Activated T-cell treated with anti-CD3 and anti-CD28 coated beads for 1 hour (primary cell): ENCODE measurements at places on chromosomes 12 and 14.

GRCh38 chr12:52952076-52952801, 3.3 kb downstream of the KRT18 start:
- no peak for DNase-seq

- DNase-seq, result no peak
These were observed 457.2 kb downstream of the TMTC2 start for GRCh38 chr12:83143950-83144349.

- DNase-seq, result no peak
These were observed 30.3 kb downstream of the HIP1R start for GRCh38 chr12:122865268-122866231.

- DNase-seq, result peak; percentile 8
These were observed 50.7 kb upstream of the MAP1LC3B2 start for GRCh38 chr12:116508145-116509121.

- DNase-seq, result no peak
These were observed 52.5 kb downstream of the RNF34 start for GRCh38 chr12:121452340-121452984.
